ENCODE measurements at places on chromosomes 4 and X.
A peak's percentile ranks its signal among the peaks of the same experiment; 100 is the strongest.

GRCh38 chr4:25310803-25311166 lies 1.8 kb upstream of the ZCCHC4 start:
- no peak for DNase-seq

DNA sequence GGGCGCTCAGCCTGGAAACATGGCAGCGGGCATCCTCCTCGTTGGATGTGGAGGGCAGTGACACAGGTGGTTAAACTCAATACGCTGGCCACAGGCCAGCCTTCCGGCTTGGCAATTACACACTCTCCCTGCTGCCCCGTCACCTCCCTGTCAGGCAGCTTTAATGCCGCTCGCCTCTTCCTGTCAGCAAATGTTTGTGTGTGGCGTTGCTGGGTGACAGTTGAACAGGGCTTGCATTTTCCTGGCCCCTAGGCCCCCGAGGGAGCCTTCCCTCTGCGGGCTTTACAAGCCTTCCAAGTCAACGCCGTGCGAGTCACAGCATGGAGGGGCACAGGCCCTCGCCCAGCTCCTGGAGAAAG lies 620.0 kb downstream of the BCOR start:
- peak; percentile 32 for DNase-seq

DNA sequence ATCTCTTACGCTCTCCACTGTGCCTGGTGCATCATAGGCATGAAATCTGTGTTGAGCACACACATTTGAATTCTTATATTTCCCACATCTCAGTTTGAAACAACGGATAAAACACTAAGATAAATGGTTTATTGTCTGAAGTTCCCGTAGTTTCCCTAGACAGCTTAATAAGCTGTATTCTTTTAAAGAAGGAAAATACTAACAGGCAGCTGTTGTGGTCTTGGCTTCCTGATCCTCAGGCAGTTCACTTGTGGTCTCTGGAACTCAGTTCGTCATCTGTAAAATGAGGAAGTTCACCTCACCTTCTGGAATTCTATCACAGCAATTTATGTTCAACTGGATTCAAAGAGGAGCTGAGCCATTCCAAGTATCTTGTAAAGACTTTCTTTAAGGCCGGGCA lies 1805.6 kb upstream of the TENM3 start:
- DNase-seq, result no peak

DNA sequence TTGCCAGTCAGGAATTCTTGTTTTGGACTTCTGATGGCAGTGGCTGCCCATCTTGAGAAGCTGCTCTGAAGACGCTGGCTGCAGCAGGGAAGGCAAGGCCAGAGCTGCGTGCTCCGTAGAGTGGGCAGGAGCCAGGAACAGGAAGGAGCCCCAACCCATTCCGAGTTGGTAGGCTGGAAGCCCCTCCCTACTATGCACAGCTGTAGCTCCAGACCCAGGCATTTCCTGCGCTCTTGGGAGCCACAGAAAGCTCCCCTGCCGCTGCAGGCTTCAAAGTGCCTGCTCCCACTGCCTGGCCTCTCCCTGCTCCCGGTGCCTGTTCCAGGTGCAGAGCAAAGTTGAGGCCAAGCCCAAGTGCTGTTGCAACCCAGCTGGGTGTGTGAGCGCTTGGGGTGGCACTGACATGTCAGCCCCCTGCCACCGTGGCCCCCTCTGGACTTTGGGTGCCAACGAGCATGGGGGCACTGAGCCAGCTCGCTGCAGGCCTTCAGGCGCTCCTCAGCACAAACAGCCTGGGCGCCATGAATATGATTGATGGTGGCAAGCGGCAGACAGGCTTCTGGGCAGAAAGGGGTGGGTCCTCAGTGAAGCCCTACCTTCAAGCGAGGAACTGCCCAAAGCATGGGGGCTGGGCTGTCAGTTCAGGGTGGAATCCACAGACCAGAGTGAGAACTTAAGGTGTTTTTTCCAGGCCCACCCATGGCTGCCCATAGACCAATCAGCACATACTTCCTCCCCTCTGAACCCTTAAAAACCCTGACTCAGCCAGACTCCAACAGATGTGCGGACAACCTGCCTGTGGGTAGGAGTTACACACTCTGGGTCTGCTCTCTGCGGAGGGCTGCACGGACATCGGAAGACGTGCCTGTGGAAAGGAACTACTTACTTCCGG lies 677.2 kb upstream of the INTU start:
- DNase-seq, result no peak

DNA sequence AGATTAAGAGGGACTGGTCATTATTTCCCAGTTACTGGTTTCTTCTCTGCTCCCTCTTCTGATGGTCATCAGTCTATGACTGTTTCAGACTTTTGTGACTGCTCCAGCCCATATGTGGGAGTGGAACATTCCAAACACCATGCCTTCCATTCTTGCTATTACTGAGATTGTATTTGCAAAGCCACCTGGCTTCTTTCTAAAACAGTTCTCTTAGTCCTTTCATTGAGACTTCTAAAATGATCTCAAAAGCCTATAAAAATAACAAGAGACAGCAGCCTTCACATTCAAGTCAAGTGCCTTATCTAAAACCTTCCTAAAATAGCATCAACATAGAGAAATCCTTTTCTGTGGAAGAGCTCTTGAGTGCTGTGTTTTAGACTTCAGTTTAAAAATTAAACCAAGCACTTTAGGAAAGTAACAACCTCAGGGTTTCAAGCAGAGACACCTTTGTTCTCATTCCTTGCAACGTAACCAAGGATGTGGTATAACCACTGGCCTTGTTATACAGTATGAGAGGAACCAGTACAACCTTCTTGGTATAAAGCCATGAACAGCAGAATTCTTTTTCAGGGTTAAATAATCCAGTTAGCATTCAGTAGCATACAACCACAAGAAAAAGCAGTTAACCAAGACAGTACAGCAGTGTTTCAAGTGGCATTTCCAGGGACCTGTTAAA lies 97.1 kb downstream of the NFKB1 start:
- DNase-seq, result no peak

DNA sequence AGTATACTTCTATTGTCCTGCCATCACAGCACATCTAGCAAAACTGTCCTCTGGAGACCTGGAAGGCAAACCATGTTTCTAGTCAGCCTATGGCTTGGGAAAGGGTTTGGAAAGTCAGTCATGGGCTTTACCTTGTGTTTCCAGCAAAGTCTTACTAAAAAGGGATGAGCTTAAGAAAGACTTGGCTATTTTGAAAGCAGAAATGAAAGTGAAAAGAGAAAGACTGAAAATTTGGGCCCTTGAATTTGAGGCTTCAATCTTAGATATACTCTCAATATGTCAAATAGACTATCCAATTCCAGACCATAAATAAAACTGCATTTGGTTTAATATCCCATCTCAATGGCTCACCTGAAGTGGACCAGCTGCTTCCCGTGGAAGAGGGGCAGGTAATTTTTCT lies 127.9 kb downstream of the ZNF330 start:
- no peak for DNase-seq

- no peak for DNase-seq
Measured at GRCh38 chr4:143380629-143381028, 44.0 kb downstream of the GAB1 start.
